Stimulated activated CD8-positive, alpha-beta memory T cell treated with anti-CD3 and anti-CD28 coated beads, Interleukin-4, amount 100 ng/mL, for 48 hours (primary cell): ENCODE measurements at places on chromosomes 2 and 18.

GRCh38 chr2:102809291-102810189 is 47.7 kb downstream of the TMEM182 start:
- DNase-seq, result no peak

- no peak for DNase-seq
Observed at GRCh38 chr2:925309-925708, 25.3 kb upstream of the SNTG2 start.

DNA sequence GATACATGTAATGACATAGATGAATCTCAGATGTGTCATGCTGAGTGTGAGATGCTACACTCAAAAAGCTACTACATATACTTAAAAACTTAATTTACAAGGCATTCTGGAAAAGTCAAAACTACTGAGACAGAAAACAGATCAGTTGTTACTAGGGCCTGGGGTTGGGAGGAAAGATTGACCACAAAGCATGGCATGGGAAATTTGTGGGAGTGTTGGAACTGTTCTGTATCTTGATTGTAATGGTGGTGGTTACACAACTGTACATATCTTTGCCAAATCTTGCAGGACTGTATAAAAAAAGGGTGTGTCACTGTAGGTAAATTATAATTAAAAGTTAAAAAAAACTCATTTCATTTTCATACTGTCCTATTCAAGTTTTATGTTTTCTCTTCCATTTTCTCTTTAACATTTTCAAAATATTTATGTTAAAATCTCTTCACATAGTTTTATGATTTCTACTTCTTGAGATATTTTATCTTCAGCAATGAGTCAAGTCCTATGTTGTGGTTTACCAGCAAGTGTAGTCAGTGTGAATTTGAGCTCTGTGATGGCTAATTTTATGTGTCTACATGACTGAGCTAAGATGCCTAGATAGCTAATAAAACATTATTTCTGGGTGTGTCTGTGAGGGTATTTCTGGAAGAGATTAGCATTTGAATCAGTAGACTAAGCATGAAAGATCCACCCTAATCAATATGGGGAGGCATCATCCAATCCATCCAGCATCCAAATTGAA is 58.6 kb upstream of the VRK2 start:
- no peak for DNase-seq

DNA sequence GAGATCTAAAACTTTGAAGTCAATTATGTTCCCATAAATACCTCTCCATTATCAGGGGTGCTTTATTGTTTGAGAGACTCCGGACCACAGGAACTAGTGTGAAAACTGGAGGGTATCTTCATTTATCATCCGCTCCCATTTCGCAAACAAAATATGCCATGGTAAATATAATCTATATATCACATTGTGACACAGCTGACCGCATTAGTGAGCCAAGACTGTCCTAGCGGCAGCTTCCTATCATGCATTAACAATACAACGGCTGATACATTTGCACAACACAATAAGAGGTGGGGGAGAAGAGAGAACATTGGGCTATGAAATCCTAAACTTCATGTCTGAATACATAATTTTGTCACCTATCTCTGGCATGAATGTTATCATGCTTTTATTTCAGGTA is 29.5 kb downstream of the BCL11A start:
- no peak for DNase-seq

DNA sequence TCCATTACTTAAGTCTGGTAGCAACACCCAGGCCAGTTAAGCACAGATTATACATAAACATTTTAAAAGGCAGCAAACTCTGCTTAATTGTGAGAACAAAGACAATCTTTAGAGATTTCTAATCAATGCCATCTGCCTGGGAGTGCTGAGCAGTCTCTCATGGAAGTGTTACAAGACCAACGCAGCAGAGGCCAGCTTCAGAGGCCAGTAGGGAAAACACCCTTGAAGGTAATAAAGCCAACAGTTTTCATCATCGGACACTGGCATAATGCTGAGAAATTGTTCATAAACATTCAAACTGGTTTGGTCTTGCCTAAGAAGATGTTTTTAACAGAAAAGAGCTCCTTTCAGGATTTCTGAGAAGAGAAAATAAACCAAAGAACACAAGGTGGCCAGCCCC is 35.0 kb downstream of the EPB41L3 start:
- no peak for DNase-seq

- no peak for DNase-seq
Observed at GRCh38 chr2:171513719-171514160, 8.5 kb upstream of the CYBRD1 start.

GRCh38 chr2:143333168-143333791 is 204.1 kb downstream of the ARHGAP15 start:
- no peak for DNase-seq

DNA sequence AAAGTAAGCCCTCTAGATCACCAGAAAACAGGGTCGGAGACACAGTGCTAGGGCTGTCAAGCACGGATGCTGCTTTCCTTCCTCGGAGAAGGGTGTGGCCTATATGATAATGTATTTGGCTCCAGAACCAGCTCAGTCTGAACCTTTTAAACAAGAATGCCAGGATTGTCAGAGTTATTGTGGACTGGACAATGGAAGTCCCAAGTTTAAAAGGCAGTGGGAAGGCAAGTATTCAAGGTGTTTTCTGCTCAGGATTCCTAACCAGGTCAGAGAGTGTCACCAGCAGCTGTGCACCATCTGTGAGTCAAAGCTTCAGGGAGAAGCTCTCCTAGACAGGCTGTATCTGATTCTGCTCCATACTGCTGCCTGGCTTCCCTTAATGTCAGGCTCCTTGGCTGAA is 94.8 kb downstream of the SPOPL start:
- DNase-seq, result no peak

DNA sequence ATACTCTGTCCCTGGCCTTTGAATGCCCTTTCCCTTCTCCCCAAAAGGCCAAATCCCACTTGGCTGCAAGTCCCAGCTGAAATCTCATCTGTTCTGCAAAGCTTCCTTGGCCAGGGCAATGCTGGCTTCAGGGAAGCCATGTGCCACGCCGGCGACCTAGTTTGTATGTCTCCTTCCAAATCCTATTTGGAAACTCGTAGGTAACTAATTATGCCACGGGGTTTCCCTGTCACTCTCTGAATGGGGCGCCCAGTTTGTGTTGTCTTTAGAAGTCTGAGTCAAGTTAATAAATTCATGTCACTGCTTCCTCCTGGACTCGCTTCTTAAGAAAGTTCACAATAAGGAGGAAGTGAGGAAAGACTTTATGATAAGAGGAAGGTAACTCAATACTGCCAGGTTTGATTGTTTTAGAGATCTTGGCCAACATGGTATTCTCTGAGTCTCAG is 19.1 kb downstream of the FHL2 start:
- no peak for DNase-seq

DNA sequence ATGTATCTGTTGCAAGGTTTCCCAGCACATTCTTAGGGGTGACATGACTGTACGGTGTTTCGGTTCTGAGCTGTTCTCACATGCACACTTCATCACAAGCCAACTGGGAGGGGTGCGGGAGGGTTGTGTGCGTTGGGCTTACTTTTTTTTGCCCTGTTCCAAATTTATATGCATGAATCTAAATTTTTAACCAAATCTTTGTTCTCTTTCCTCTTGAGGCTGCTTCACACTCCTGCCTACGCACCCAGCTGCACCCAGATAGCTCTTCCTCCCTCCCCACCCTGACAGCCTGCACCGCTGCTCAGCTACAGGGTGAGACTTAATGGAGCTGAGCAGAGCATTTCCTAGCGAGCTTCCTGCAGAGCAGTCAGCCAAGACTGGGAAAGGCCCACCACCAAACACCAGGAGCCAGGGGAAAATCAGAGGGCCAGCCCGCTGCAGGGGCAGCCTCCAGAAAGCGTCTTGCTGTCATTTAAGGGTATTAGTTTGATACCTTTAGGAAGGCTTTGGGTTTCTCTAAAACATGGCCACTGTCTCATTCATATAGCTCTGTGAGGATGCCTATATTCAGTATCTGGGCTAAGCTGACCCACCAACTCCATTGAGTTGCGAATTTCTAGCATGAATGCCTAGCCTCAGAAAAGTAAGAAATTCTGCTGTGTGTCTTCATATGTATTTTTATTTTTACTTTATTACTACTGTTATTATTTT is 84.5 kb downstream of the POU3F3 start:
- peak; percentile 27 for DNase-seq

GRCh38 chr2:52724585-52724984 is 1043.0 kb upstream of the CHAC2 start:
- no peak for DNase-seq

DNA sequence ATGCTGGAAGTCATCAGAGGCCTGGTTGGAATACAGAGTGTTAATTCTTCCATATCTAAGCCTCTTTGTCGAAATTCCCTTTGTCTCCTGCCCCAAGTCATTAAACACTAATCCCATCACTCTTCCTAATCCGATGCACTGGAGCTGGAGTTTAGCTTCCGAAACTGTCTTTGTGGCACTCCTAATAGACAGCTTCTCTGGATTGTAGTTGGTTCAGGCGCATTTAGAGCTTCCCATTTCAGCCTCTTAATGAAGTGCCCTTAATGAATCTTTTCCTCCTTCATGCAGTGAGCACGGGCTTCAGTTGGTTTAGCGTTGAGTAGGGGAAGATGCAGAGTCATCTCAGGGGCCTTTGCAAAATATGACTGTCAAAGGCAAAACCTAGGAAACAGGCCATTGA is 72.2 kb upstream of the MEIS1 start:
- no peak for DNase-seq

GRCh38 chr2:133424876-133425275 is 143.4 kb downstream of the NCKAP5 start:
- no peak for DNase-seq

GRCh38 chr2:39667886-39668276 is 2.2 kb downstream of the TMEM178A start:
- DNase-seq, result no peak

GRCh38 chr2:161913865-161914264 is 160.2 kb downstream of the DPP4 start:
- DNase-seq, result no peak
